ENCODE measurements at places on chromosomes 3 and 15. TPM values are rescaled to one million over a fixed set of nuclear protein-coding genes. Genes with fewer than 3 reads are reported as not detected.

TSPAN3 gene
- total RNA-seq = 151 TPM

- DNase-seq = no peak
These were observed 762.7 kb upstream of the CFAP20DC start for GRCh38 chr3:59812237-59813147.

DNA sequence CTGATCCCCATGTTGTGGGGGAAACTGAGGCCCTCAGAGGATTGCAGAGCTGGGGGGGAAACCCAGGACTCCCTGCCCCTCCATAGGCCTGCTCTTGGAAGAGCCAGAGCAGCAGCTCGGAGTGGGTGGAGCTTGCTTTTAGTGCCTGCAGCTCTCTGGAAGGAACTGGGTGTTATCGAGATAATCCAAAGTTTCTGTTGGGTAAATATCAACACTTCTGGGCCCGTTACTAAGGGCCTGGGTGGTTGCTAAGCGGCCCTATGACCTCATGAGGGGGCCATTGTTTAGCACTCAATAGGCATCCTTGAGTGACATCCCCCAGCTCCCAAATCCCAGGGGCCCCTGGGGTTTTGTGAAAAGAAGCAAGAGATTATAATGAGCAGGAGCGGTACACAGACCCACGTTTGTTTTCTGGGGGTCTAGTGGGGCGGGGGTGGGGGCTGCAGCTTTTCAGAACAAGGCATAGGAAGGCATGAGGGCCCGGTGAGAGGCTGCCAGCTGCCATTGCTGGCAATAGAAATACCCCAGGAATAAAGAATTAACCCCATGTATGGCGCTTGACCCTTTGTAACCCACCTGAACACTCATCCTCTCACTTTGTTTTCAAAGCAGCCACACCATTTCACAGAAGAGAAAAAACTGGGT is 48.3 kb upstream of the ATP2B2 start:
- DNase-seq = no peak

- peak; percentile 81 for DNase-seq
These were observed 210.2 kb downstream of the ADAMTS17 start for GRCh38 chr15:100131321-100132224.

- no peak for DNase-seq
These were observed 89.9 kb downstream of the ATP10A start for GRCh38 chr15:25773248-25773647.

HIGD2B gene
- total RNA-seq = 0.23 TPM

DNA sequence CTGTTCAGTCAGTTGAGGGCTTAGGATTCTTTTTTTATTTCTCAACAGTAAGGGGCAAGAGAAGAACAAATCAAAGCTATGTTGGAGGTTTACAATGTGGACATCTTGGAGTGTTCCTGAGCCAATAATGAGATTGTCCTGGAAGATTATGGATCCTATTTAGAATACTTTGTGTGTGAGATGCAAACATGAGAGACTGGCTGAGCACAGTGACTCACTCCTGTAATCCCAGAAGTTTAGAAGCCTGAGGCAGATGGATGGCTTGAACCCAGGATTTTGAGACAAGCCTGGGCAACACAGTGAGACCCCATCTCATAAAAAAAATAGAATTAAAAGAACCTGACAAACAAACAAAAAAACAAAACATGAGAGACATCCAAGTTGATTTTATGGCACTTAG is 351.6 kb downstream of the GAP43 start:
- DNase-seq = no peak

DNA sequence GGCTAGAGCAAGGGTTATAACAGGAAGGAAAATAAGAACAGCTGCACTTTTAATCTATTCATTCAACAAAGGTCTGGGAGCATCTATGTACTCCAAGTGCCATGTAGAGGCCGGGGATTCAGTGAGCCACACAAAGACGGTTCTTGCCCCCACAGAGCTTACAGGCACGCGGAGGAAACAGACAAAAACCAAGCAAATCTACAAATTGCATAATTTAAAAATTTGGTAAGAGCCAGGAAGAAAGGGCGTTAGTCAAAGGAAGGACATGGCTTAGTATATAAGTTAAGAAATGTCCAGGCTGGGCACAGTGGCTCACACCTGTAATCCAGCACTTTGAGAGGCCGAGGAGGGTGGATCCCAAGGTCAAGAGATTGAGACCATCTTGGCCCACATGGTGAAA is 10.4 kb upstream of the GREM1 start:
- DNase-seq = no peak

DNA sequence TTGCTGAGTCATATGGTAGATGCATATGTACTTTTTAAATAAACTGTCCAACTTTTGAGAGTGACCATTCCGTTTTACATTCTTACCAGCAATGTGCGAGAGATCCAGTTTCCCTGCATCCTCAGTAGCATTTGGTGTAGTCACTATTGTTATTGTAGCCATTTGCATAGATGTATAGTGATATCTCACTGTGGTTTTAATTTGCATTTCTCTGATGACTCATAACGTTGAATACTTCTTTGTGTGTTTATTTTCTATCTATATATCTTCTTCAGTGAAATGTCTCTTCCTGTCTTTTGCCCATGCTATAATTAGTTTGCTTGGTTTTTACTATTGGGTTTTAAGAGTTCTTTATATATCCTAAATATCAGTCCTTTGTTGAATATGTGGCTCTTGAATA is 255.7 kb upstream of the GRM7 start:
- no peak for DNase-seq

- peak; percentile 97 for DNase-seq
These were observed at the start of gene TARS3 for GRCh38 chr15:101723874-101724674. Gene TARS3, minus strand, starts transcription at chr15:101724473. Its CDS starts 86 bp downstream, at chr15:101724387.

- no peak for DNase-seq
These were observed 13.8 kb upstream of the CCR1 start for GRCh38 chr3:46221938-46222337.

FSIP1 gene
- total RNA-seq = 0.69 TPM

- no peak for DNase-seq
These were observed 32.7 kb downstream of the CEMIP start for GRCh38 chr15:80811781-80812315.

- no peak for DNase-seq
These were observed 212.9 kb upstream of the CMC1 start for GRCh38 chr3:28028554-28028953.

DNA sequence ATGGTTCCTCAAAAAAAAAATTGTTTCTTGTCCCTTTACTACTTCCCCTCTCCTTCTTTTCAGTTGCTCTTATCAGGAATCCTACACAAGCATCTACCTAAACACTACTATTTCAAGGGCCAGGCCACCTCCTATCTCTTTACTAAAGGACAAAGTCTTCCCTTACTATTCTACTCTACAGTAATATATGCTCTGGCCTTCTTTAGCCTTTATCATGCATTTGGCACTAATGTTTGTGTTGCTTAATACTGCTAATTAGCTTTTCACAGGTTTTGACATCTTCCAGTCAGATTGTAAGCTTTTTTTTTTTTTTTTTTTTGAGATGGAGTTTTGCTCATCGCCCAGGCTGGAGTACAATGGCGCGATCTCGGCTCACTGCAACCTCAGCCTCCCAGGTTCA is 5.3 kb downstream of the CEP19 start:
- no peak for DNase-seq

CPLX3 gene
- not detected for total RNA-seq

DNA sequence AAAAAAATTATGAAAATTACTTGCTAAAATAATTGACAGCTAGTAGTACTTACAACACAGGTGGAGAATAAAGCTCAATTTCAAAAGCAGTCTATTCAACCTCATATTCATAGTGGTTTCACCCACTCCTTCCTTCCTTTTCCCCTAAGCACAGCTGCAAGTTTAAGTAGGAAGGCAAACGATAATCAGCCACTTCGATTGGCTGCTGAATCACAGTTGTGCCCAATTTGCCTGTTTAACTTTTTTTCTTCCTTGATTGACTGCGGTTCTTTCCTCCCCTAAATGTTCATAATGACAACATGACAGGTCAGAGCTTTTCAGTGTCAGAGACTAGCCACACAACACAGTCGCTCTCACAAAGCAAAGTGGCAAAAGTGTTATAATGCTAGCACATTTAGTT is 468.0 kb upstream of the GBE1 start:
- DNase-seq = no peak

DNA sequence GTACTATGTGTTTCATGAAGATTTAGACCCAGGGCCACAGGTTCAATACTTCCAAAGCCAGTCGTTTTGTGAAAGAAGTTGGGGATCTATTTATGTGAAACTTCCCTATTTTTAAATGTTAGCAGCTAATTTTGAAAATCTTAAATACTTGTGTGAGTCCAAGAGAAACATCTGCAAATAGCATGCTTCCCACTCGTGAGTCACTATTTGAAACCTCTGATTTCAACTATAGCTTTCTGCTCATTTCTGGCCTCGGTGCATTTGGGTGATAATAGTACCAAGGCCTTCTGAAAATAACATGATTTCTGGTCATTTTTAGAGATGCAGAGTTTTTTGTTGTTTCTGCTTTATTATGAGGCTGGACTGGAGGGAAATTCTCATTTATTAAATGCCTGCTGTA is 110.0 kb downstream of the OPA1 start:
- no peak for DNase-seq

HYAL1 gene
- 46.9 TPM for total RNA-seq

Data from heart left ventricle (tissue), 16 donors.